Stimulated activated naive CD8-positive, alpha-beta T cell treated with anti-CD3 and anti-CD28 coated beads, Interleukin-15, amount 100 ng/mL, for 72 hours (primary cell): ENCODE measurements at places on chromosomes 1 and 21.

GRCh38 chr1:6075748-6076147, 30.1 kb downstream of the KCNAB2 start:
- no peak for DNase-seq

GRCh38 chr1:19892628-19893168, 10.5 kb downstream of the OTUD3 start:
- DNase-seq, result no peak

GRCh38 chr21:42313501-42313969, 1.7 kb downstream of the TFF3 start:
- DNase-seq, result no peak

DNA sequence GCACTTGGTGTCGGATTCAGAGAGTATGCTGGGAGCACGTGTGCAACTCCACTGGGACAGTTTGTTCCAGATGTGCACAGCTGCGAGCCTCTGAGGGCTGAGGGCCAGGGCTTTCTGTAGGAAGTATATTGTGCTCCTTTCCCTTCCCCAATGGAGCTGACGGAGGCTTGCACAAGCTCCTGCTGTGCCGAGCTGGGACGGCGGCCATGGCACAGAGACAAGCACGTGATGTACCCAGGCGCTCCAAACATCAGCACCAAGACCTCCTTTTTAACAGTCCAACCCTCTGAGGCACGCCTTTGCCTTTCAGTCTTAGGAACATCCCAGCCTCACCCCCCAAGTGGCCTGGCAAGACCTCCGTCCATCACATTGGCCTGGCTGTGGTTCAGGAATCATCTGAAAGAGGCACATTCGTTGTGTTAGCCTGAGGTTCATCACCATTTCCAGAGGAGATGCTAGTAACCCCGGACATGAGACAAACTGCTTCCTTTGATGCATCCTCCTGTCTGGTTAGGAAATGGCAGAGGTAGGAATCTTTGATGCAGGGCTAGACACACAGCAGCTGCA, 339.2 kb upstream of the KAZN start:
- DNase-seq, result no peak

GRCh38 chr1:34415140-34415539, 238.4 kb downstream of the C1orf94 start:
- DNase-seq, result no peak
